CD4-positive, CD25-positive, alpha-beta regulatory T cell (primary cell): ENCODE measurements at places on chromosomes 6 and 20. TPM values are rescaled to one million over a fixed set of nuclear protein-coding genes. Genes with fewer than 3 reads are reported as not detected.

The MUC22 gene
- not detected for total RNA-seq

The SASH1 gene
- not detected for total RNA-seq

DNA sequence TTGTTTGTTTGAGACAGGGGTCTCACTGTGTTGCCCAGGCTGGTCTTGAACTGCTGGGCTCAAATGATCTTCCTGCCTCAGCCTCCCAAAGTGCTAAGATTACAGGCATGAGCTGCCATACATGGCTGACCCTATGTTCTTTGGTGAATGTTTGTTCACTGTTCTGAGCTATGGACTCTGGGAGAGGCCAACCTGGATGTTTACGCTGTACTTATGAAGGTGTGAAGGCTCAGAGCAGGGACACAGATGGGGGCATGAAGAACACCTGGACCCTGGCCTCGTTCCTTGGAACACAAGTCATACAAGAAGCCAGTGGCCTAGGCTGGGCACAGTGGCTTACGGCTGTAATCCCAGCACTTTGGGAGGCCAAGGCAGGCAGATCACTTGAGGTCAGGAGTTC is 21.1 kb upstream of the CD24 start:
- no peak overlapping the region for H3K4me3 ChIP-seq
- H3K27me3 ChIP-seq, result no peaks in the 10 kb centered on the region
- H3K27ac ChIP-seq, result no peak overlapping the region
- no peak for DNase-seq
- H3K4me1 ChIP-seq, result no peaks in the 10 kb centered on the region

GRCh38 chr6:40901322-40902055 is 137.5 kb downstream of the UNC5CL start:
- H3K27ac ChIP-seq, result no peak overlapping the region
- no peaks in the 10 kb centered on the region for H3K4me1 ChIP-seq
- H3K27me3 ChIP-seq, result peaks cover 5% of the 10 kb centered on the region
- H3K4me3 ChIP-seq, result no peak overlapping the region
- no peaks in the 10 kb centered on the region for H3K36me3 ChIP-seq

DNA sequence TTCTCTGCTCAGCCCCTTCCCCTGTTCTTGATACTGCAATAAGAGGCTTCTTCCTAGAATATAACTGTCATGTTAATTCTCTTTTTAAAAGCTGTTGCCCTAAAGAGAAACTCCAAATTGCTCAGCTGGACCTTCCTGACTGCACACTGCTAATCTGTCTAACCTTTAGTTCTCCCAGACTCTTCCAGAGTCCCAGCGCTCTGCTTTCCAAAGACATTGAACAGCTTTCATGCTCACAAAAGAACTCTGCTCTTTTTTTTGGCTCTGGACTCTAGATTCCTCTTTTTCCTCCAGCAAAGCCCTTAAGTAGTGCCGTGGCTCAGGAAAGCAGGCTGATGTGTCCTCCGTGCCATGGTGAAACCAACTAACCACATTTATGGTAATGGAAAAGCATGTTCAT is 356.6 kb upstream of the RSPO3 start:
- no peak overlapping the region for H3K27ac ChIP-seq
- no peaks in the 10 kb centered on the region for H3K36me3 ChIP-seq
- no peak for DNase-seq
- H3K27me3 ChIP-seq, result no peaks in the 10 kb centered on the region

GRCh38 chr6:24994812-24995211 is 59.1 kb upstream of the RIPOR2 start:
- H3K4me3 ChIP-seq, result no peak overlapping the region
- H3K4me1 ChIP-seq, result peaks cover 35% of the 10 kb centered on the region
- H3K27ac ChIP-seq, result peak overlapping the region; percentile 43
- DNase-seq, result no peak
- peaks cover 2% of the 10 kb centered on the region for H3K36me3 ChIP-seq

GRCh38 chr6:99425647-99426450 is 741 bp upstream of the PNISR start:
- no peak for DNase-seq
- peak overlapping the region; percentile 100 for H3K27ac ChIP-seq
- H3K36me3 ChIP-seq, result peaks cover 11% of the 10 kb centered on the region
- peaks cover 40% of the 10 kb centered on the region for H3K4me1 ChIP-seq
